ENCODE measurements at places on chromosomes 5 and 9.

GRCh38 chr9:130292106-130292505 is 26.5 kb downstream of the HMCN2 start:
- no peak for DNase-seq

DNA sequence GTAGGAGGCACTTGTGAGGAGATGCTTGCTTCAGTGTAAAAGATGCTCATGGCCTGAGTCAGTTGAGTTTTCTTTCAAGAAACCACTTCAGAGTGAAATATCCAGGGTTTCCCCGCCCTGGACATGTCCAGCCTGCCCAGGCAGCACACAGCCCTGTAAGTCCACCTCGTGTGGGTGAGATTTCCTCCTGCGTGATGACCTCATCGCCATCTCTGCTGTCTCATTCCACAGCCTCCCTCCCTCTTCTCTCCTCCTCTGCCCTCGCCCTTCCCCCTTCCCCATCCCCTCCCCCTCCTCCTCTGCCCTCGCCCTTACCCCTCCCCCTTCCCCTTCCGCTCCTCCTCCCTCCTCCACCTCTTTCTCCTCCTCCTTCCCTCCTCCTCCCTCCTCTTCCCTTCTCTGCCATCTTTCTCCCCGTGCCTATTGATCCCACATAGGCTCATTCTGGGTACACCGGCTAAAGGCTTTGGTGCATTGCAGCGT is 34.0 kb upstream of the NCS1 start:
- DNase-seq, result no peak

GRCh38 chr5:32290922-32291321 is 21.8 kb downstream of the MTMR12 start:
- no peak for DNase-seq

- DNase-seq, result no peak
These were observed 31.9 kb upstream of the GABRP start for GRCh38 chr5:170751631-170752030.

DNA sequence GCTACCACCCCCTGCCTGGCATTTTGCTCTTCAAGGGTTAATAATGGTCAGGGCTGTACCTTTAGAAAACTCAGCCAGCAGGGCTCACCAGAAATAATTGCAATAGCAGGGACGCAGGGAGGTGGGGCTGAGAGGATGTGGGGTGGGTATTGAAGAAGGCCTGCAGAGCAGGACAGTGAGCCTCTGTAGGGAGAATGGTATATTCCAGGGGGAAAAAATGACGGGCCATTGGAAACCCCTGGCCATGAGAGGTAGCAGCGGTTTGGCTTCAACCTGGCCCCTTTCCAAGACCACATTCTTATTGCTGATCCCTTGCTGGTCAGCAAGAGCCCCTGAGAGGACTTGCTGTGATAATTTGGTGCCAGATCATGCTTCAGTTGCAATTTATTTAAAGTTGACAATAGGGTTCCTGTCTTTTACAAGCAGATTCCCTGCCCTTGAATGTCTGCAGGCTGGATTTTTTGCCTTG is 36.7 kb upstream of the CTNNA1 start:
- DNase-seq, result no peak
